ENCODE measurements at places on chromosomes 12 and 14. TPM values are rescaled to one million over a fixed set of nuclear protein-coding genes. Genes with fewer than 3 reads are reported as not detected.

The PRIM1 gene
- 3.3 TPM for total RNA-seq

The KIF5A gene
- total RNA-seq = 2.6 TPM

- H3K4me1 ChIP-seq = peaks cover 28% of the 10 kb centered on the region
- DNase-seq = no peak
- H3K27ac ChIP-seq = peak overlapping the region; percentile 81
Measured at GRCh38 chr12:40054555-40055227, 51.2 kb downstream of the SLC2A13 start.

The NFE2 gene
- total RNA-seq = not detected

GRCh38 chr14:101109981-101110728, 206.6 kb upstream of the RTL1 start:
- DNase-seq = no peak
- H3K27me3 ChIP-seq = no peaks in the 10 kb centered on the region
- peaks cover 2% of the 10 kb centered on the region for H3K36me3 ChIP-seq
- H3K27ac ChIP-seq = no peak overlapping the region
- no peaks in the 10 kb centered on the region for H3K4me1 ChIP-seq

DNA sequence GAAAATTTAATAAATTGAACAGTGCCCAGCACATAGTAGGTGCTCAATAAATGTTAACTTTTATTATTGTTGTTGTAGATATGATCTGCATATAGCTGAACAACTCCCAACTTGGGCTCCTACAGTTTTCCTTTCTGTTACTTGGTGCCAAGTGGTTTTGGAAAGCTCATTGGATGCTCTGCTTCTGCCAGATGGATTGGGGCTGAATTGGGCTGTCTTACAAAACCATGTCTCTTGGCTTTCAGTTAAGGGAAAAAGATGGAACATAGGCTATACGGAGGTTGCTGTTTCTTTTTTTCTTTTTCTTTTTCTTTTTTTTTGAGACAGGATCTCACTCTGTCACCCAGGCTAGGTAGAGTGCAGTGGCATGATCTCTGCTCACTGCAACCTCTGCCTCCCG, 140.7 kb upstream of the PWP1 start:
- no peaks in the 10 kb centered on the region for H3K4me1 ChIP-seq
- H3K27ac ChIP-seq = no peak overlapping the region
- no peak for DNase-seq

DNA sequence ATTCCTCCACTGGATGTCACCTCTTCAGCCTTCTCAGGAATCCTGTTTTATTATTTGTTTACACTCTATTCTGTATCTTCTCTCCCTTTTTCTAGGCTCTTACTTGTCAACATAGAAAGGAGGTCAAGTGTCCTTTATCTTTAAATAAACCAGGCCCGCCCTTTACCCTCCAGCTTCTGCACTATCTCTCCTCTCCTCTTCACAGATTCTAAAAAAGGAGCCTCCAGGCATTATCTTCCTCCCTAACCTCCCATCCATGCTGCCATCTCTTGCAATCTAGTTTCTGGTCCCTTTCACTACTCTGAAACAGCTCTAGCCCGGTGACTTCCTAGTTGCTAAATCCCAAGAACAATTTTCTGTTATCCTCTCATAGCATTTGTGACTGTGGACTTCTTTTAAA, 24.1 kb upstream of the ARID2 start:
- H3K27ac ChIP-seq = no peak overlapping the region
- DNase-seq = no peak
- no peaks in the 10 kb centered on the region for H3K27me3 ChIP-seq
- peaks cover 2% of the 10 kb centered on the region for H3K36me3 ChIP-seq
- peaks cover 21% of the 10 kb centered on the region for H3K4me1 ChIP-seq
- no peak overlapping the region for H3K4me3 ChIP-seq

DNA sequence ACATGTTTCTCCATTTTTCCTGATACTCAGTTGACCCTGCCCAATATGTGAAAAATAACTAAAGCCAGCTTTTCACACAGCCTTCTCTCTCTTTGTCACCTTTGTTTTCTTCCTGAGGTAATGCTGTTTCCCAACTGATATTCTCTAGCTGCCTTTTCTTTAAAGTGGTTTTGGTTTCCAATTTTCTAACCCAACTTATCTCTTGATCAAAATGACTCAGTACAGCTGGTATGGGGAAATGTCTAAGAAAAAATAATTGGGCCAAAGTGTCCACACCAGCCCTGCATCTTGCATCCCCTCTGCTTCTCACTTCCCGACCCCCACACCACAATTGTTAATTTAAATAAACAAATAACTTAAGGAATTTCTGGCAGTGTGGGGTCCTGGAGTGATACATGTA, 193.8 kb downstream of the SYT1 start:
- H3K27ac ChIP-seq = no peak overlapping the region
- no peaks in the 10 kb centered on the region for H3K27me3 ChIP-seq
- H3K4me1 ChIP-seq = peaks cover 18% of the 10 kb centered on the region
- no peak for DNase-seq

GRCh38 chr14:100176811-100177327, 17.4 kb upstream of the DEGS2 start:
- H3K4me1 ChIP-seq = peaks cover 3% of the 10 kb centered on the region
- no peak overlapping the region for H3K4me3 ChIP-seq
- DNase-seq = no peak
- H3K36me3 ChIP-seq = peaks cover 2% of the 10 kb centered on the region
- peaks cover 10% of the 10 kb centered on the region for H3K27me3 ChIP-seq

The DHRS1 gene
- total RNA-seq = 25.6 TPM

DNA sequence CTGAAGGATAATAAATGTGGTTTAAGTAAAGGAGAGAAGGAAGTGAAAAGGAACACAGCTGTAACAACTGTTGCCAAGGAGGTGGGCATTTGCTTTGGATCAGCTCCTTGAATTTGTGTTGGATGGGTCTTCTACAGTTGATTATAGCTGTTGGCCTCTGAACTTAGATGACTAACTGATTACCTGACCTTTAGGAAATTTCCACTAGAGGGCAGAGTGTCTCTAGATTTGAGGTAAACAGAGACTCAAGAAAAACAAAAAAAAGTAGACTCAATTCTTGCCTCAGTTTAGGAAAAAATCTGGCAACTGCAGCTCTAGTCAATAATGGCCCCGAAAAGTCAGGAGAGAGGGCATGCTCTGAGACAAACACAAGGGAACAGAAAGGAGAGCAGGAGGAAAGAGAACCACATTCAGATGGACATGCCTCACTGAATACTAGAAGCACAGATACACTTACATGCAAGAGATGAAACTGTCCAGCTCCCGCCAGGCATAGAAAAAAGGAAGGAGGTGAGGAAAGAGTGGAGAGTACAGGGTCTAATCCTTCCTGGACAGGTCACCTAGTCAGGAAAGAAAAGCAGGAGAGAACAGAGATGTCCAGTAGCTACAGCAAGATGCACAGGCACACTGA, 20.6 kb downstream of the COX14 start:
- no peak overlapping the region for H3K4me3 ChIP-seq
- peaks cover 31% of the 10 kb centered on the region for H3K36me3 ChIP-seq
- H3K27me3 ChIP-seq = no peaks in the 10 kb centered on the region
- DNase-seq = no peak
- peak overlapping the region; percentile 29 for H3K27ac ChIP-seq

DNA sequence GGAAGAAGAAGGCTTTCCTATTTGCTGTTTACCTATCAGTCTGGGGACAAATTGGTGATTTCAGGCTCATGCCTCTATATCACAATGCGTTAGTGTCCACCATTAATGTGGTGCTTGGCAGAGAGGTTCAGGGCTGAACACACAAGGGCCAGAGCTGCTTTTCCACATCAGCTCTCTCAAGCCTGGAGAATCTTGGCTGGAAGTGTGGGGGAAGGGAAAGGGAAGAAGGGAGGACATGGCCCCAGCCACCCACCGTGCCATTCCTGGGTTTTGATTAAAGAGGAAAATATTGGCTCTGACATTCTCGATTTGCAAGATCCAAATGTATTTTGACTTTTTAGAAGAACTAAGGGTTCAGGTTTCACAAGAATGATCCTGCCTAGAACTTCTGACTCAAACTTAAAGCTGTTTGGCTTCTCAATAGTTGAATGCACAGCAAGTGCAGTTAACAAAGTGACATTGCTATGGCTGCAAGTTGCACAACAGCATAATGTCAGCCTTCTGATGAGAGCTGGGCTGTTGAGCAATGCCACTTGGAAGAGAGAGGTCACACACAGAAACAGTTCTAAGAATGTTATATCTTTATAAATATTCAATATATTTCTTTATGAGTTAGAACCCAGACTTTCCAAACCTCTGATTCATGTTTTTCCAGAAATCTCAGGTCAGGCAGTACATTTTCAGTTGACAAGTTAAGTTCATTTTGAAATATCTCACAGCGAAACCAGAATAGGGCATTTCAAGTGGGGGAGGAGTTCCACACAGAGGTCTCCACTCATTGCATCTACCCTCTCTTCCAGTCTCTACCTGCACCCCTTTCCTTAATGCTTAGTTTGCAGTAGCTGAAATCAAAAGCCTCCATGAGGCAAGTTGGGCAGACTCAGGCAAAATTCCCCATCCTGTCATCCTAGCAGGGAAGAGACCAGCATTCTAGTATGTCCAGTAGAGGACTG, 25.3 kb downstream of the IGF1 start:
- H3K4me3 ChIP-seq = no peak overlapping the region
- peaks cover 18% of the 10 kb centered on the region for H3K27me3 ChIP-seq
- no peak for DNase-seq
- no peak overlapping the region for H3K27ac ChIP-seq

DNA sequence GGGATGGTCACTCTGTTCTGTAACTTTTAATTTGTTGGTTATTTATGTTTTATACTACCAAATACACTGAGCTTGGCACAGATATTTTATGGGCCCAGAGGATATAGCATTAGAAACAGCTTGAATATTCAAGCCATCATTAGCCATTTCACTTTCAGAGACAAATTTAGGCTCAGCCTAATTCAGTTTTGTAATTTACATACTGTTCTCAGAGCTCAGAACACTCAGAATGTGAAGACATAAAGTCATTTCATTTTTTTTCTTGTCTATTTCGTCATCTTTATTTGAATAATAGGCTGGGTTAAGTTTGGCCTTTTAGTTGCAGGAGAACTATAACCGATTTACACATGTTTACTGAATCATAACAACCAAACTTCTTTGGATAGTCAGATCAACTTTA, 361.7 kb downstream of the SNAPC1 start:
- H3K36me3 ChIP-seq = peaks cover 21% of the 10 kb centered on the region
- H3K27ac ChIP-seq = no peak overlapping the region
- peaks cover 25% of the 10 kb centered on the region for H3K4me1 ChIP-seq
- H3K4me3 ChIP-seq = no peak overlapping the region

The CLEC6A gene
- total RNA-seq = not detected

DNA sequence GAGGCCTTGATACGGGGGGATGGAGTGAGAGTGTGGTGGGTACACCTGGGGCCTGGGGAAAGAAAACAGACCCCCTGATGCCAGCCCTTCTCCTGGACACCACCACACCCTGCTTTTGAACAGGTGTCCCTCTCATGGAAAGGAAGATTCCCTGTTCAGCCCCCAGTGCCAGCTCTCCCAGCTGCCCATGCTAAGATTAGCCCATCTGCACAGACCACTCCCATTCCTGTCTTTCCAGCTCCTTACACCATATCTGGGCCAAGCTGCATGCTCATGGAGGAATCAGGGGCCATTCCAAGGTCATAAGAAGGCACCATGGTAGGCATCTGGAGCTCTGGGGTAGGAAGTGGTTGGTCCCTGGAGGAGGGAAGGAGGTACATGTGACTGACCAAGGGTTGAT, 9.6 kb downstream of the NAB2 start:
- H3K36me3 ChIP-seq = peaks cover 9% of the 10 kb centered on the region
- no peak overlapping the region for H3K27ac ChIP-seq
- H3K4me3 ChIP-seq = no peak overlapping the region
- H3K4me1 ChIP-seq = peaks cover 15% of the 10 kb centered on the region
- no peaks in the 10 kb centered on the region for H3K27me3 ChIP-seq

GRCh38 chr12:95004610-95005009, 1.1 kb upstream of the NDUFA12 start:
- H3K27me3 ChIP-seq = no peaks in the 10 kb centered on the region
- peak overlapping the region; percentile 96 for H3K27ac ChIP-seq
- no peak for DNase-seq
- peaks cover 20% of the 10 kb centered on the region for H3K4me1 ChIP-seq
- peaks cover 10% of the 10 kb centered on the region for H3K36me3 ChIP-seq

The NKX2-1 gene
- not detected for total RNA-seq

The LYZ gene
- total RNA-seq = not detected

DNA sequence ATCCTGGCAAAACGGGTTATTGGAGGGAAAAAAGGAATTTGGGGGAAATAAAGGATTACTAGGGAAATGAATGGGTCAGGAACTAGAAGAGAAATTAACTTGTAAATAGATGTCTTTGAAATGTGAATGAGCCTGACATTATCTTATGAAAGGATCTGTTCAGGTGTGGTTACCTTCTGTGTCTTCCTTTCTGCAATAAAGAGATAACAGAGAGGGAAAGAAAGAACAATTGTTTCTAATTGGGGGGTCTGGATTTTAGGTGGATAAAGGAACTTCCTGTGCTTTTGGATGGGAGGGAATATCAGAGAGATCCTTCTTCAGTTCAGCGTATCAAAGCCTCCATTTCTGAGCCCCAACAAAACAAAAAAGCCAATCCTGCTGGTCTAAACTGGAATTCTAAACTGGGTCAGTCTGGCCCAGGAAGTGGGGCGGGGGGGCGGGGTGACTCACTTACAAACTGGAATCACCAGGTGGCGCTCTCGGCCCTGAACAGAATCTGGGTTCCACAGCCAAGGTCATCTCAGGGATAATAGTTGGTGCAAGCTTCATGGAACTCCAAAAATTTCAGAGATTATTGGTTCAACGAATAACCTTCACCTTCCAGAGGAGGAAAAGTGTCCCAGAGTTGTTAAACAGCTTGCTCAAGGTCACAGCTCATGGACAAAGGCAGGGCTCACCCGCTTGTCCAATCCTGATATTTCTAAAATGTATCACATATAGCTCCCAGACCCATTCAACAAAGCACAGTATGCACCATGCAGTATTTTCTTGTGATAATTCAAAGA, 15.2 kb upstream of the PEBP1 start:
- no peak for DNase-seq
- peak overlapping the region; percentile 78 for H3K27ac ChIP-seq
- peaks cover 12% of the 10 kb centered on the region for H3K4me1 ChIP-seq
- H3K27me3 ChIP-seq = no peaks in the 10 kb centered on the region
- H3K36me3 ChIP-seq = peaks cover 1% of the 10 kb centered on the region
- no peak overlapping the region for H3K4me3 ChIP-seq

DNA sequence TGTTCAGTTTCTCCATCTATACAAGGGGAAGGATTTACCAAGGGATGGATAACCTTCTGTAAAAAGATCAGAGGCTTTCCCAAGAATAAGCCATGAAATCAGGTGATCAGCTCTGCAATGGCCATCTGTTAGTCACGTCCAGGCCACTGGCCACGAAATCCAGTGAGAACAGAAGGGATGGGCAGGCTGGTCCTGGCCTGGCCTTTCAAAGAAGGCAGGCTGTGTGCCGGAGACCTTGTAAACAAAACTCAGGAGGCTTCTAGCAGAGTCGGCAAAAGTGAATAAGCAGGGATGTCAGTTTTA, 68.5 kb downstream of the RNF34 start:
- H3K4me3 ChIP-seq = no peak overlapping the region
- peaks cover 2% of the 10 kb centered on the region for H3K36me3 ChIP-seq
- H3K27ac ChIP-seq = no peak overlapping the region
- peaks cover 18% of the 10 kb centered on the region for H3K4me1 ChIP-seq

DNA sequence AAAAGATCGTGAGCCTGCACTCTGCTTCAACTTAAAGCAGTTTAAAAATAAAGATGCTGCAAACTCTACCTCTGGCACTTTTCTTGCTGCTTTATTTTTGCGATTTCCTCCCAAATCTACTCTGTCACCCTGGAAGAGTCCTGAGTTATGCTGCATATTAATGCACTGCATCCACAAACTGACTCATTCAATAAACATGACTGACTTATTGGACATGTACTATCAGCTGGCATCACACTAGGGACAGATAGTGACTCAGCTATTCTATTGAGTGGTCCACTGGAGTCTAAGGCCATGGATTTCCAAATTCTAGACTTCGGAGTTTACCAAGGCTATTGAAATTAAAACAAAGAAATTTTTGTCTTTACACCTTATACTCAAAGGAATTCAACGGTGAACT, 90.7 kb upstream of the PTPRR start:
- peaks cover 6% of the 10 kb centered on the region for H3K27me3 ChIP-seq
- no peak overlapping the region for H3K27ac ChIP-seq
- no peaks in the 10 kb centered on the region for H3K36me3 ChIP-seq
- DNase-seq = no peak
